Effector memory CD8-positive, alpha-beta T cell (primary cell): ENCODE measurements at places on chromosomes 7 and 10.
A peak's percentile ranks its signal among the peaks of the same experiment; 100 is the strongest.

DNA sequence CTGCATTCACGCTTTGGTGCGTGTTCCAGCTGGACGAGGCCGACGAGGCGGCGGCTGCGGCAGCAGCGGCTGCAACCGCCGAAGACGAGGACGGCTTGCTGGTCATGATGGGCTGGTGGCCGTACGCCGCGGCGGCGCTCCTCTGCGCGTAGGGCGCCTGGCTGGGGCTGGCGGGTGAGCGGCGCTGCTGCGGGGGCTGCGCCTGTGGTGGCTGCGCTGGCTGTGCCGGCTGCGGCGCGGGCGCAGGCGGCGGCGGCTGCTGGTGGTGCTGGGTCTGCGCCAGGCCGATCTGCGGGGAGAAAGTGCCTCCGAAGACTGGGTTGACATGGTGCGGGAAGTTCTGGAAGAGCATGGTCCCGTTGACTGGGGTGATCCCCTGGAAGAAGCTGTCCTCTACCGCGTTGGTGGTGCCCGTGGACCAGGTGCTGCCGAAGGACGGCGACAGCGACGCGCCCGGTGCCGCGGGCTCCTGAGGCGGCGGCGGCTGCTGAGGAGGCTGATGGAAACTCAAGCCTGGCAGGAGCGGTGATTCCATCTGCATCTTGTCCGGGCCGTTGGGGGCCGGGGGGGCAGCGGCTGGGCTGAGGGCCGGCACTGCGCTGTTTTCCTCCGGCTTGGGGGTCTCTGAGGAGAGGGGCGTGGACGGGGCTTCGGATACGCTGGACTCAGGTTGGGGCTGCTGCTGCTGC, 51.1 kb downstream of the CPEB3 start:
- H3K36me3 ChIP-seq: peaks cover 3% of the 10 kb centered on the region
- peak overlapping the region; percentile 94 for H3K4me3 ChIP-seq
- no peaks in the 10 kb centered on the region for H3K27me3 ChIP-seq
- H3K4me1 ChIP-seq: peaks cover 29% of the 10 kb centered on the region
- H3K27ac ChIP-seq: peak overlapping the region; percentile 64

GRCh38 chr10:47288916-47289495, 11.0 kb upstream of the GDF10 start:
- H3K4me3 ChIP-seq: no peak overlapping the region
- H3K27ac ChIP-seq: no peak overlapping the region
- H3K36me3 ChIP-seq: no peaks in the 10 kb centered on the region
- H3K27me3 ChIP-seq: no peaks in the 10 kb centered on the region

- no peak for DNase-seq
- H3K4me3 ChIP-seq: no peak overlapping the region
- H3K36me3 ChIP-seq: no peaks in the 10 kb centered on the region
- H3K27me3 ChIP-seq: no peaks in the 10 kb centered on the region
- no peaks in the 10 kb centered on the region for H3K4me1 ChIP-seq
Measured at GRCh38 chr7:31203551-31203950, 137.0 kb downstream of the NEUROD6 start.

DNA sequence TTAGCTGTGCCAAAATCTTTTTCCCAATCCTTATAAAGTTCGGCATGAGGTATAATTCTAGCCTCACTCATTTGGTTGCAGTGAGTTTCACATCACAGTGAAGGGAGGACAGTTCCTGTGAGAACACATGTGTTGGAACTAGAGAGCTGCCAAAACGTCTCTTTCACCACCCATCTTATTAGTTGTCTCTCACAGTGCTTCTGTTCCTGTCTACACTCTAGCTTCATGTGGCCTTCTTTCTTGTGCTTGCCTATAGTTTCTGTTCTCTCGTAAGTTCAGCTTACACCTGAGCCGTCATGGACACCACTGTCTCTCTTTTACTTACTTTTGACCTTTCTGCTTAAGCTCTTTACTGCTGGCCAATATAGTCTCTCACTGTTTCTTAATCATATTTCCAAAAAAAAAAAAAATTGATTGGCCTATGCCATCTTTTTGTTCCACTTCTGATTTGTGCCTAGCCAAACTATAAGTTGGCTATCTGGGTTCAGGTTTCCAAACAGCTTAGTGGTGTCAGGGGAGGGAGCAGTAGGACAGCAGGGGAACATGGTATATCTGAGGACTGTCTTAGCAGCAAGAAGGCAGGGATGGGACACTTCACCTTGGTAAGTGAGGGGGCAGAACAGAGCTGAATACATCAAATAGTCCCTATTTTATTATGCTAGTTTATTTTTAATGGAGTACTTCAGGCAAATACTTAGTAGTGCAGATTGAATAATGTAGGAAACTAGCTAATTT, 38.0 kb downstream of the ZNRF2 start:
- no peaks in the 10 kb centered on the region for H3K27me3 ChIP-seq
- peak; percentile 17 for DNase-seq
- H3K27ac ChIP-seq: peak overlapping the region; percentile 99
- peak overlapping the region; percentile 89 for H3K4me3 ChIP-seq

DNA sequence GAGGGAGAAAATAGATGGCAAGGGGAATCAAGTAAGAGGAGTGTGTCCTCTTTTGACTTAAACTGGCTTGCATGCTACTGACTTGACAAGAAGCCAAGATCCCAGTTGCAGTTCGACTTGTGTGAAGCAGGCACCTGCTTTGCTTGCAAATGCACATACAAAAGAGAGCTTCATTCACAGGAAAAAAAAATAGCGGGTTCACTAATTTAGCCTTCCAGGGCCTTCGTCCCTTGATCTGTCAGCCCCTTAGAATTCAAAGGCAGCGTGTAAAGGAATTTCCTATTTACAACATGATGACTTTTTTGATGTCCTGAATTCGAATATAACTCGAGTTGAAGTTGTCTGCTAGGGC, 192.1 kb downstream of the CELF2 start:
- peaks cover 96% of the 10 kb centered on the region for H3K4me1 ChIP-seq
- H3K4me3 ChIP-seq: peak overlapping the region; percentile 79
- no peak for DNase-seq
- H3K27ac ChIP-seq: peak overlapping the region; percentile 95

DNA sequence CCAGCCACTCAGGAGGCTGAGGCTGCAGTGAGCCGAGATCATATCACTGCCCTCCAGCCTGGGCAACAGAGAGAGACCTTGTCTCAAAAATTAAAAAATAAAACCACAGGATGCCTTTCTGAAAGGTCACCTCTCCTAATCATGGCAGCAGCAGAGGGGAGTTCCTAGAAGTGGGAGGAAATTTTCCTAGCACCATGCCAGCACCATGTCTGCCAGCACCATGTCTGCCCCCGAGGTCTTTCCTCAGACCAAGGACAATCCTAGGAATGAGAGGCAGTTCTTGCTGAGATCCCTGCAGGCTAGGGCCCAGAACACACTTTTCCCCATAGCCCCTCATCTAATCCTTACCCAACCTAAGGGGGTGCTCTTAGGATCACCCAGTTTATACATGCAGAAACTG, 22.3 kb upstream of the INMT start:
- no peak for DNase-seq
- no peak overlapping the region for H3K4me3 ChIP-seq
- H3K36me3 ChIP-seq: no peaks in the 10 kb centered on the region

DNA sequence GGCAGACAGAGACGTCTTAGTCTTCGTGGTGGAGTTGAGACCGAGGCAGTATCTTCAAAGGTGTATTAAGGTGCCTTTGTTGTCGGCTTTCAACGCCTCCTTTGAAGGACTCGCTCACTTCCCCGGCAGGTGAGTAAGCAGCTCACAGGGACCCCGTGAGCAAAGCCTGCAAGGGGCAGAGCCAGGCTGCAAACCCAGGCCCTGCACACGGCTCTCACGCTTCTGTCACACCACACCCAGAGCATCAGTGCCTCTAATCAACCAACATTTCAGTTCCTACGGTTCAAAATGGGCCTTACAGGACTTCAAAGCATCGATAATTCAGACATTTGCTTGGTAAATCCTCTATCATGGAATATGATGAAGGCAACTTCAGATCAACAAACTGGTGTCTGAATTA, 64.8 kb upstream of the INSIG1 start:
- no peaks in the 10 kb centered on the region for H3K36me3 ChIP-seq
- no peak for DNase-seq
- no peak overlapping the region for H3K4me3 ChIP-seq
- H3K27me3 ChIP-seq: peaks cover 18% of the 10 kb centered on the region
- no peaks in the 10 kb centered on the region for H3K4me1 ChIP-seq
- H3K27ac ChIP-seq: no peak overlapping the region

DNA sequence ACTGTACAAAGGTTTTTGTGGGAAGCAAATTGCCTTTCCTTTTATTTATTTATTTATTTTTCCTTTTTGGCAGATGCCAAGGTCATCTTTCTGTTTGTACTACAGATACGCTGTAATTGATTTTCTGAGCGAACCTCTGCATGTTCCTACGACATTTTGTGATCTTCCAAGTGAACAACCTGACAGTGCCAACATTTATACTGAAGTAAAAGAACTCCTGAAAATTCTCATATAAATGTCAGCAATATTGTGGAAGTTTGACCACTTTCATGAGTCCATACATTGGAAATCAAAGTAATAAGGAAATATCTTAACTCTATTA, 86.8 kb upstream of the EEPD1 start:
- peaks cover 19% of the 10 kb centered on the region for H3K27me3 ChIP-seq
- no peak for DNase-seq
- H3K4me1 ChIP-seq: no peaks in the 10 kb centered on the region
- H3K4me3 ChIP-seq: no peak overlapping the region
